ENCODE measurements at places on chromosomes 2 and 18. TPM values are rescaled to one million over a fixed set of nuclear protein-coding genes. Genes with fewer than 3 reads are reported as not detected.

The NYAP2 gene
- 0.36 TPM for total RNA-seq

DNA sequence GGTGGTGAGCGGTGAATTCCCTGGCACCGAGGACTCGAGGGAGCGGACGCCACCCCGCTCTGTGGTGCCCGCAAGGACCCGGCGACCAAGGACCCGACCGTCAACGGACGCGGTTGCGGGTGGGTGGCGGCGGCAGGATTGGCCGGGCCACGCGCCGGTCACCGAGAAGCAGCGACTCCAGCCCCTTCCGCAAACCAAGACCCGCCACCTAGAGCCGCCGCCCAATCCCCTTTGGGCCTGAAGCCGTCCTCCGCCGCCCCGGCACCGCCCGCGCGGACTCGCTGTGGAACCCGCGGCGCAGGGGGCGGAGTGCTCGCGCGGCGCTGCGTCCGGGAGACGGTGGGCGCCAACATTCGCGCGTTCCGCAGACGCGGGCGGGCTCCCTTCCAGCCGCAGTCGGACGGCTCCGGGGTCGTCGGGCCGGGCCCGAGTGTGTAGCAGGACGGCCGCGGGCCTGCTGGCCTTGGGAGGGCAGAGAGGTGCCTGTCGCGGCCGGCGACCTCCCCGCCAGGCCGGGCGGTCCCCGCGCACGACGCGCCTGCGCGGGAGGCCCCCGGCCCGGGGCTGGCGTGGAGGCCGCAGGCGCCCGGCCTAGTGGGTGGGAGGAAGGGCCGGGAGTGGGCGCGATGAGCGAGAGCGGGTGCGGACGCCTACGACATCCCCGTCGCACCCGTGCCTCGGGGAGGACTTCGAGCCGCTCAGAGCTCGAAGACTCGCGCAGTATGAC, at the start of the genes FAM228B and PFN4:
Gene FAM228B, plus strand, starts transcription at position 275 of the 727 bp plus-strand sequence. CDS start 893 bp downstream, outside the sequence.
Gene PFN4, minus strand, starts transcription at position 140 of the 727 bp plus-strand sequence. CDS start 799 bp downstream, outside the sequence.
- peaks cover 3% of the 10 kb centered on the region for H3K36me3 ChIP-seq
- peak; percentile 71 for DNase-seq
- H3K27me3 ChIP-seq, result no peaks in the 10 kb centered on the region
- H3K4me1 ChIP-seq, result peaks cover 30% of the 10 kb centered on the region

- no peaks in the 10 kb centered on the region for H3K27me3 ChIP-seq
- no peak for DNase-seq
- peaks cover 36% of the 10 kb centered on the region for H3K4me1 ChIP-seq
- H3K27ac ChIP-seq, result no peak overlapping the region
These were observed 157.2 kb downstream of the WDSUB1 start for GRCh38 chr2:159129269-159129668.

GRCh38 chr2:205834796-205835195, 152.5 kb downstream of the NRP2 start:
- no peak overlapping the region for H3K4me3 ChIP-seq
- H3K27me3 ChIP-seq, result no peaks in the 10 kb centered on the region
- peaks cover 9% of the 10 kb centered on the region for H3K4me1 ChIP-seq
- no peak overlapping the region for H3K27ac ChIP-seq
- H3K36me3 ChIP-seq, result peaks cover 3% of the 10 kb centered on the region

DNA sequence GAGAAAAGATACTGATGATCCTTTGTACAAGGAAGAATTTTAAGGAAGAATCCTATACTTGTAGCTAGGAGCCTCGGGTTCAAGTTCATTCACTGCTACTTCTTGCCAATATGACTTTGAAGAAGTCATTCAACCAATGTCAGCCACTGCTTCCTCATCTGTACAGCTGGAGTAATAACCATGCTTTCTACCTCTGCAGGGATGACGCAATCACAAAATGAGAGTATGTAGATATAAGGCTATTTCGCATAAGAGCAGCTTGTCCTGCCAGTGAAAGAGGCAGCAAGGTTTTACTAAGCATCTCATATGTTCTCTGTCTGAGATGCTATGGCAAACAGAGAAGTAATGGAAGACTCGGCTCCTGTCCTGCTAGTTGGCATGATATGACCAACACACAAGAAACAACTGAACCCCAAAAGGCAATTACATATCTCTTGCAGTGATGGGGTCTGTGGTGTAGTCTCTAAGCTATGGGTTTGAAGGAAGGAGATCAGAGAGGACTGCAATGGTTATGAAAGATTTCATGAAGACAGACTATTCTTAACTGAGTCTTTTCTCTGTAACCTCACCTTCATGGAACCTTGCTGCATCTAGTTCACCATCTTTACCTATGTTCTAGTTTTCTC, 9.2 kb downstream of the AAK1 start:
- no peaks in the 10 kb centered on the region for H3K27me3 ChIP-seq
- H3K27ac ChIP-seq, result no peak overlapping the region
- DNase-seq, result no peak
- H3K36me3 ChIP-seq, result peaks cover 2% of the 10 kb centered on the region

The CCDC148 gene
- 1.4 TPM for total RNA-seq

DNA sequence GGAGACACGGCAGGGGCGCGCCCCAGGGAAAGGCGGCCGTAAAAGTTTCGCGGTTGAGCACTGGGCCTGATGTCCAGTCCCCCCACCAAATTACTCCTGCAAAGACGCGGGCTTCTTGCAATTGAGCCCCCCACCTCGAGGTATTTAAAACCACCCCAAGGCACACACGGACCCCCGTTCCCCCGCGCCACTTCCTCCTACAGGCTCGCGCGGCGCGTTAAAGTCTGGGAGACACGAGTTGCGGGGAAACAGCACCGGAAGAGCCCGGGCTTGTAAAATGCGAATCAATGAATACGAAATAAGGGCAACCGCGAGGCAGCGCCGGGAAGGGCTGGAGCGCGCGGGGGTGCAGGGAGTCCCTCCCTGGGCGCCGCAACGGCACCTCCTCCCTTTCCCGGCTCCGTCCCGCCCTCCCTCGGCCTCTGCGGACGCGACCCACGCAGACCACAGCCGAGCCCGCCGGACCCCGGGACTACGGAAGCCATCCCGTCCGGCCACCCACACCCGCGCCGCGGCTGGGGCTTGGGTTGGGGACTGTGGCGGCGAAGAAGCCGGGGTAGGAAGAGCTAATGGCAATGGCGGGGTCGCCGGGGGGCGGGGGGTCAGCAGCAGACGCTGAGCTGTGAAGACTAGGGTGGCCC, 918 bp upstream of the NETO1 start:
- peaks cover 64% of the 10 kb centered on the region for H3K27me3 ChIP-seq
- peaks cover 17% of the 10 kb centered on the region for H3K4me1 ChIP-seq
- no peak overlapping the region for H3K27ac ChIP-seq
- peaks cover 3% of the 10 kb centered on the region for H3K36me3 ChIP-seq
- H3K4me3 ChIP-seq, result peak overlapping the region; percentile 90
- peak; percentile 25 for DNase-seq

DNA sequence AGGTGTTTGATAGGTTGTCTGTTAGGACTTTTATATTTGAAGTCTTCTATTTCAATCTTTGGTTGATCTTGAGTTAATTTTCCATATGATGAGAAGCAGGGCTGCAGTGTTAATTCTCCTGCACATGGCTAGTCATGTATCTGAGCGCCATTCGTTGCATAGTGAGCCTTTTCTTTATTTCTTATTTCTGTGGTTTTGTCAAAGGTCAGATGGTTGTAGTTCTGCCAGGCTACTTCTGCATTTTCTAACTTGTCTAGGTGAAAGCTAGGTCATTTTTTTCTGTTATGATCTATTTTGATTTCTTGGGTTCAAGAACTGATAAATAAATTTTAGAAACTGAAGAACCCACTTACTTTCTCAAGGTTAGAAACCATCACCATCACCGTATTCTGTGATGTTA, 56.7 kb downstream of the CCDC74A start:
- H3K4me3 ChIP-seq, result no peak overlapping the region
- H3K27me3 ChIP-seq, result peaks cover 1% of the 10 kb centered on the region
- DNase-seq, result no peak
- H3K4me1 ChIP-seq, result peaks cover 7% of the 10 kb centered on the region
- H3K27ac ChIP-seq, result no peak overlapping the region

DNA sequence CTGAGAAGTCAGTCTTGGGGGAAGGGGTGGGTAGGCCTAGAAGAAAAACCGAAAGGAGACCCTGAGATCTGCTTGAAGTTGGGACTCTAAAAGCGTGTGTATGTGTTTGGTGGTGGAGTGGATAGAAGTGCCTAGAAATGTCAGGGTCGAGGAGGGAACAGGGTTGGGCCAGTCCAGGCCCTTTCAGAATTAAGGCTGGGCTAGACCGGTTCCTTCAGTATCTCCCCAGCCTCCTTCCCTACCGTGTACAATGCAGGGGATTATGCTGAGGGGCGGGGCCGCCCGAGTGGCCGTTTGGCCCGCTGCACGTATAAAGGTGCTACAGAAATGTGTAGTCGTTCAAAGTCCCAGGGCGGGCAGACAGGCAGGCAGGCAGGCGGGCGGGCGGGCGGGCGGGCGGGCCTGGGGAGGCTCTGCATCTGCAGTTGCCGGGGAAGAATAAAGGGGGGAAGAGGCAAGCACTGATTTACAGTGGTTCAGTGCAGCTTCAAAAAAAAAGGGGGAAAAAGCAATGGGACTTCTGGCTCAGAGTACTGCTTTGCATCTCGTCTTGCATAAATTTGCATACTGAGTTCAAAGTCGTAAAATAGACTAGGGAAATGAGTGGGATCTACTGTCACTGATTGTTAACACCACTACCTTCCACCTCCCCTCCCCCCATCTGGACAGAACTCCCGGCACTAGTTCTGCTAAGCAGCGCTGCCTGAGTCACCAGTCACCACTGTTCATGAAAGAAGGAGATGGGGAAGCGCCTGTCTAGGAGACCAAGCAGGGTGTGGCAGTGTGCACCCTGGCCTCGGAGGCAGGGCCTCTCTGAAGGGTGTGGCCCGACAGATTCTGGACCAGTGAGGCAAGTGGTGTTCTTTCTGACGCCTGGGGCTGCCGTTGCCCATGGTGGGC, 3.6 kb downstream of the IGFBP2 start:
- peak overlapping the region; percentile 95 for H3K4me3 ChIP-seq
- peaks cover 58% of the 10 kb centered on the region for H3K4me1 ChIP-seq
- H3K36me3 ChIP-seq, result peaks cover 16% of the 10 kb centered on the region
- peak; percentile 23 for DNase-seq

Measured in neural crest cell (in vitro differentiated cells).